Natural killer cell treated with Interleukin-12 subunit alpha and Interleukin-12 subunit beta and Interleukin-15 and Interleukin-18, amount 100 ng/mL, for 72 hours (primary cell): ENCODE measurements at places on chromosomes 11 and 22. TPM values are rescaled to one million over a fixed set of nuclear protein-coding genes. Genes with fewer than 3 reads are reported as not detected.

CCDC82 gene
- 51.7 TPM for total RNA-seq

GGTLC3 gene
- not detected for total RNA-seq

PPP6R2 gene
- total RNA-seq: 100 TPM

PLEKHB1 gene
- total RNA-seq: 0.45 TPM

BTBD18 gene
- not detected for total RNA-seq

SOX6 gene
- not detected for total RNA-seq

BATF2 gene
- total RNA-seq: not detected

KCNQ1OT1 gene
- 1.1 TPM for total RNA-seq

LDHAL6A gene
- total RNA-seq: not detected

GRAMD1B gene
- total RNA-seq: 104 TPM

ANKK1 gene
- 0.19 TPM for total RNA-seq

C22orf31 gene
- total RNA-seq: not detected

OR52A1 gene
- not detected for total RNA-seq

CACNA1I gene
- not detected for total RNA-seq

CDHR5 gene
- not detected for total RNA-seq

OR8G1 gene
- not detected for total RNA-seq

CREB3L1 gene
- total RNA-seq: not detected

OR4A16 gene
- total RNA-seq: not detected

TSSC4 gene
- 66.0 TPM for total RNA-seq

RASL10A gene
- 2.0 TPM for total RNA-seq

DMC1 gene
- 11.5 TPM for total RNA-seq

NCR3LG1 gene
- 1.4 TPM for total RNA-seq

MMP27 gene
- not detected for total RNA-seq

OR52N4 gene
- 0.45 TPM for total RNA-seq

SLC22A9 gene
- total RNA-seq: not detected

C11orf87 gene
- not detected for total RNA-seq

FGF3 gene
- total RNA-seq: not detected

P4HA3 gene
- total RNA-seq: not detected
